ENCODE measurements at places on chromosomes 5 and 9.

DNA sequence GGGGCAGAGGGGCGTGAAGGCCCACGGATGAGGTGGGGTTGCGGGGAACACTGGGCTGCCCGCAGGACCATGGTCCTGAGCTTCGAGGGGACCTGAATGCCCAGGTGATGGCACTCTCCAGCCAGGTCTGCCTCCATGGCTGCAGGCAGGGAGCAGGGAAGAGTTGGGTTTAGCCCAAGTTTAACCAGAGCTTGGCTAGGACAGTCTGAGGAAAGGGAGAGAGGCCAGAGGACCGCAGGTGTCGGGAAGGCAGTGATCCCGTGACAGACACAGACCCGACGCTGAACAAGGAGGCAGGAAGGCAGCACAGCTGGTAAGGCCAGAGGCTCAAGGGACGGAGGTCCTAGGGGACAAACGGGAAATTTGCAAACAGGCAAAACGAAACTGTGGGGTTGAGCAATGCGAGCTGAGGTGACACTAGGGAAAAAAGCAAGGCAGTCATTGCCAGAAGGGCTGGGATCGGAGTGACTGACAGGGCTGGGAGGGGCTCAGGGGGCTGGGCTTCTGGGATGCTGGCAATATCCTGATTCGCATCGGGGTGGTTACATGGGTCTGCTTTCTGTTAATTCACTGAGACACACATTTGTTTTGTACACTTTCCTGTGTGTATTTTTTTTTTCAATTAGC is 25.0 kb downstream of the ARPC5L start:
- H3K36me3 ChIP-seq = no peaks in the 10 kb centered on the region
- H3K27ac ChIP-seq = no peak overlapping the region
- H3K27me3 ChIP-seq = no peaks in the 10 kb centered on the region
- no peaks in the 10 kb centered on the region for H3K4me1 ChIP-seq

- no peaks in the 10 kb centered on the region for H3K27me3 ChIP-seq
- no peak for DNase-seq
- no peak overlapping the region for H3K27ac ChIP-seq
- no peaks in the 10 kb centered on the region for H3K36me3 ChIP-seq
- H3K4me1 ChIP-seq = no peaks in the 10 kb centered on the region
These were observed 37.3 kb downstream of the YIPF5 start for GRCh38 chr5:144133050-144133633.

DNA sequence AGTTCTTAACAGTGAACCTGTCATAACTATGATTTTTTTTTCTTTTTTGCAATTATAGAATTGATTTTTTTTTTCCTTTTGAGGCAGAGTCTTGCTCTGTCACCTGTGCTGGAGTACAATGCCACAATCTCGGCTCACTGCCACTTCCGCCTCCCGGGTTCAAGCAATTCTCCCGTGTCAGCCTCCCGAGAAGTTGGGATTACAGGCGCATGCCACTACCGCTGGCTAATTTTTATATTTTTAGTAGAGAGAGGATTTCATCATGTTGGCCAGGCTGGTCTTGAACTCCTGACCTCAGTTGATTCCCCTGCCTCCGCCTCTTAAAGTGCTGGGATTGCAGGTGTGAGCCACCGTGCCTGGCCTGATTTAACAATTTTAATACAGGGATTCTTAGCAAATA is 21.4 kb downstream of the UGCG start:
- DNase-seq = no peak
- H3K27me3 ChIP-seq = no peaks in the 10 kb centered on the region
- H3K36me3 ChIP-seq = no peaks in the 10 kb centered on the region
- peak overlapping the region; percentile 37 for H3K27ac ChIP-seq
- no peak overlapping the region for H3K4me3 ChIP-seq
- H3K4me1 ChIP-seq = peaks cover 13% of the 10 kb centered on the region

- no peak overlapping the region for H3K27ac ChIP-seq
- no peaks in the 10 kb centered on the region for H3K27me3 ChIP-seq
- no peak overlapping the region for H3K4me3 ChIP-seq
- DNase-seq = no peak
- H3K36me3 ChIP-seq = peaks cover 93% of the 10 kb centered on the region
These were observed 10.2 kb downstream of the NFX1 start for GRCh38 chr9:33300546-33300945.

DNA sequence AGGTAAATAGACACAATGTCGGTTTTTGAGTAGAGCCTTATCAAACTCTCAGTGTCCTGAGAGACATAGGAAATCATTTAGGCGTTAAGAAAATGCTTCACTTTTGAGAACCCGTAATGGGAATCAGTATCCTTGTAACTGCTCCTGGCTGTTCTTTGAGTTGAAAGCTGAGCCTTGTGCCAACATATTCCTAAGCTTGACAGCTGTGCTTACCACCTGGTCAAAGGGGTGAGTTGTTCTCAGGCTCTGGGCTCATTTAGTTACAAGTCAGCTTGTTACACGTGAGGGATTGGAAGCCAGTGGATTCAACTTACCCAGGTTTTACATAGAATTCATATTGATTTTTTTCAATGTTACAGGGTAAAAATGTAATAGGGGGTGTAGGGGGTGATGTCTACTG is 145.9 kb downstream of the GABRB2 start:
- H3K27ac ChIP-seq = no peak overlapping the region
- no peak overlapping the region for H3K4me3 ChIP-seq
- no peaks in the 10 kb centered on the region for H3K36me3 ChIP-seq
- H3K27me3 ChIP-seq = no peaks in the 10 kb centered on the region
- no peaks in the 10 kb centered on the region for H3K4me1 ChIP-seq

- no peaks in the 10 kb centered on the region for H3K27me3 ChIP-seq
- H3K4me1 ChIP-seq = peaks cover 62% of the 10 kb centered on the region
- peak within 1 kb of the TSS; percentile 86 for H3K27ac ChIP-seq
These were observed at the start of the genes NDOR1 and TMEM203 for GRCh38 chr9:137205126-137206069. Gene NDOR1, plus strand, starts transcription at chr9:137205700. Its CDS starts 78 bp downstream, at chr9:137205778. Gene TMEM203, minus strand, starts transcription at chr9:137205648. Its CDS starts 234 bp downstream, at chr9:137205414.

DNA sequence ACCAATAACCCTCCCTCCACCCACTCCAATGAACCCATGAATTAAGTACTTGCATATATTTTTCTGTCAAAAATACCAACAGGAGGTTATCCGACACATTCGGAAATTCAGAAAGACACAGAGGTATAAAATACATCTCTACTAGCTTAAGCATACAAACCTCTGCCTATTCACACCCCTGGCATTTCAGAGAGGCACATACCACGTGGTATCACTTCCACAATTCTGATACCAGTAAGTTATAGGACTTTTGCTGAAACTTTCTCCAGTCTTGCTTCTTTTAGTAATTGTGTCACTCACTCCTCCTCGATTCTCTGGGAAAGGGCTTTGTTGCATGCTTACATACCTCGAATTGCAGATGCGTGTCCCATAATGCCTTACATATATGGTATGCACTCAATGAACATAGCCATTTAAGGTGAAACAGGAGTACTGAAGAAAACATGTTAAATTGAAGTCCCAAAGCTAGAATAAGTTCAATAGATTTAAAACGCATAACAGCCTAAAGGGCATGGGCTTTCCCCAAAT is 58.1 kb downstream of the TLE1 start:
- no peaks in the 10 kb centered on the region for H3K27me3 ChIP-seq
- H3K4me3 ChIP-seq = no peak overlapping the region
- H3K27ac ChIP-seq = no peak overlapping the region
- DNase-seq = no peak

Data from left lung (tissue), 14 donors.